Activated CD8-positive, alpha-beta memory T cell treated with anti-CD3 and anti-CD28 coated beads for 1 hour (primary cell): ENCODE measurements at places on chromosomes 5 and 9.

GRCh38 chr5:116453988-116454411 is 120.6 kb downstream of the SEMA6A start:
- DNase-seq = no peak

GRCh38 chr9:70049672-70050271 is 6.1 kb downstream of the MAMDC2 start:
- no peak for DNase-seq

- no peak for DNase-seq
Measured at GRCh38 chr9:135583688-135584011, 22.1 kb downstream of the PAEP start.

- DNase-seq = no peak
Measured at GRCh38 chr5:502325-503079, 21.7 kb downstream of the SLC9A3 start.

- DNase-seq = no peak
Measured at GRCh38 chr5:140575309-140575708, 10.7 kb downstream of the SLC35A4 start.

GRCh38 chr9:2059274-2059929 is 44.3 kb downstream of the SMARCA2 start:
- no peak for DNase-seq

GRCh38 chr5:78591972-78592700 is 56.4 kb downstream of the LHFPL2 start:
- DNase-seq = no peak

- DNase-seq = no peak
Measured at GRCh38 chr5:142825378-142826089, 55.4 kb downstream of the ARHGAP26 start.

DNA sequence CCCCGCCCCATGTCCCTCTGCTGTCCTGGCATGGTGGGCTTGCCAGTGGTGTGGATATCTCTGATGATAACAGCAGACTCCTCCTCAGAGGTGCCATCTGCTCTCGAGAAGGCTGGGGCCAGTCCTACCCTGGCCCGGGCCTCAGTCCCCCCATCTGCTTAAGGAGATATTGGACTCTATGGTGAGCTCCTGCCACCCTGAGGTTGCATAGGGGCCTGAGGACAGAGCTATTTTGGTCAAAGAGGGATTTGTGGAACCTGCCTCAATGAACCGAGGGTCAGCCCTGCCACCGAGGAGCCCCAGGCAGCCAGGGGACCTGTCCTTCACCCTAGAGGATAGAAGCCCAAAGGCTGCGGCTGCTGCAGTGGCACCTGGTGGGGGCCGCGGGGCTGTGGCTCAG is 32.6 kb downstream of the NTNG2 start:
- DNase-seq = no peak

DNA sequence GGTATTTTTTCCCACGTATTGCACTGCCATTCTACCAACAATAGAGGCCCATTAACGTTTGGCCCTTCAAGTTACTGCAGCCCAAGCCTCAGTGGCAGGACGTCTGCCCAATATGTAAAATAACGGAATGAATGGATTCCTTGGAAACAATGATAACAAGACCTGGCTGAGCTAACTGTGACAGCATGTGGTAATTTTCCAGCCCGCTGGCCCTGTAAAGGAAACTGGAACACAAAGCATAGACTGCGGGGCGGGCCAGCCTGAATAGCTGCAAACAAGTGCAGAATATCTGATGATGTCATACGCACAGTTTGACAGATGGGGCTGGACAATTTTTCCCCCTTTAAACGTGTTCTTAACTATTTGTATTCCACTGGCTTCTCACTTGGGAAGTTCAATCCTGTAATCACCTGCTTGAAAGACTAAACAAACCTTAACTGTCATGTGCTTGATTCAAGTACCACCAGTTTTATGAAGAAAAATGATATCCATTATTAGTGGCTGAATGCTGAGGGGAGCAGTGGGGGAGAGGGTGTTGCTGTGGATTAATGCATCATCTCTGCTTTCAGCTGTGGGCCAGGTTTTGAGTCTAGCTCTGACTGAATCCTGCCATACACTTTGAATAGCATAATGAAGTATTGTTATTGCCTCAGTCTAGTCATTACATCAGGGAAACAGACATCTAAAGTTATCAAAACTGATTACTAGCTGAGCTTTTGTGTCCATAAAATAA is 323.9 kb downstream of the TMEM161B start:
- DNase-seq = no peak

DNA sequence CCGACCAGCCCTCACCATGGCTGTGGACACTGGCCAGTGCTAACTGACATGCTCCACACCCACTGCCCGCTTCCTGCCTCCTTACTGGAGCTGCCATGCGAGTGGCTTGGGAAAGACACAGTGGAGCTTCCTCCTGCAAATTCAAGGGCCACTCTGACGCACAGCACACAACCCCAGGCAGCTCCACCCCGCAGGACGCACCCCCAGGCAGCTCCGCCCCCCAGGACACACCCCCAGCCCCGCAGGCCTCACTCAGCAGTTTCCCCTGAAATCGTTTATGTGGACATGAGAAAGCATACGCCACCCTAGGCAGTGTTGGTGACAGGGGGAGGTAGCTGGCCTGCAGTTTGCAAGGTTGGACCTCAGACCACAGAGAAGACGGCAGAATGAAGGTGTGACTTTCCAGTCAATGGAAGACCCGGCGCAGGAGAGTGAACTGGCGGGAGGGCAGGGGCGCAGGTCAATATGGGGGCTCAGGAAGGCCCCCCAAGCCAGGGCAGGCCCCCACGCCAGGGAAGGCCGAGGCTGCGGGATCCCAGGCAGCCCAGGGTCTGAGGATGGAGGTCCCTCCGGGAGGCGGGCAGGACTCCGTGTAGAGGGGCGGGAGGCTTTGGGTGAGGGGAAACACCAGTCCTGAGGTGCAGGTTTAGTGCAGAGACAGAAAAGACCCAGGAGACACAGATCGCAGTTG is 21.6 kb downstream of the LPCAT1 start:
- no peak for DNase-seq

DNA sequence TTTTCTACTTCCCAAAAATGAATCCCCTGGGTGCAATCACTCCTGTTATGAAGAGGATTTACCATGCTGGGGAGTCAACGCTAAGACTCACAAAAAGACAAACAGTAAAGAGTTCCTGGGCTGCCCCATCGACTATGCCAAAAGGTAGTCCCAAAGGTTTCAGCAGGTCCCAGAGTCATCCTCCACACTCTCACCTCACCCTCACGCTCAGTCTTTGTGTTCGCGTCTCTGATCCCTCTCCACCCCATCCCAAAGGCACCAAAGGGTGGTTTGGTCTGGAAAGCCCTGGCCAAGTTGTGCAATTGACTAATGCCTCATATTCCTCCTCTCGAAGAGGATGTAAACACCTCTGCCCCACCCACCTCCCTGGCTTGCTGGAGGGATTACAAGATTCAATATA is 240.2 kb upstream of the NFIL3 start:
- no peak for DNase-seq

DNA sequence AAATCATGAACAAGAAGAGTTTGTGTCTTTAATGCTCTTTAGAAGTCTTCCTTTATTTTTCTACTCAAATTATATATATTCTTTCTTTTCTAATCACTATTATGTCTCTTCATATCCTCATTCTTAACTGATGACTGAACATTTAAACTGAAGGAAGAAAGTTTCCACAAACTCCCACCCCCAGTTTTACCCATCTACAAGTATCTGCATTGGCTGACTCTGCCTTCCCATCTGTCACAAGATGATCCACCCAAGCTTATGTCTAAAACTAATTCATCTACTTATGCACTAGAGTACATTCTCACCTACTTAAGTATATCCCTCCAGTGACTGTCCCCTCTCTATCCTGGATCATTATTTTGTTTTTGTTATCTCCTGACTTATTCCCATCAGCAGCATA is 344.5 kb downstream of the PRR16 start:
- no peak for DNase-seq

- no peak for DNase-seq
Measured at GRCh38 chr5:1522601-1523479, 920 bp downstream of the LPCAT1 start.

DNA sequence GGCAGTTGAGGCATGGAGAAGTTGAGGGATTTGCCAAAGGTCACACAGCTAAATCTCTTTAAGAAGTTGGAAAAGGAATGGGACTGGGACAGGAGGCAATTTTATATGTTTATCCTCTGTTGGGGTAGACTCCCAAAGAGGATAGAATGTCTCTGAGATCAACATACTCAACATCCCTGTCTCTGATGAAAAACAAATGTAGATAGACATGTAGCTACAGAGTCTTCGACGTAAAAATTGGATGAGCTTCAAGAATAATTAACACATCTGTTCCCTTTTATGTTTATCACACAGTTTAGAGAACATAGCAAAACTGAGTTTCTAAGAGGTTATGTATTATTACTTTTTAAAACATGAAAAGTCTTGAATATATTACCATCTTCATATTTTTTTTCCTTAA is 204.6 kb upstream of the CD180 start:
- no peak for DNase-seq

DNA sequence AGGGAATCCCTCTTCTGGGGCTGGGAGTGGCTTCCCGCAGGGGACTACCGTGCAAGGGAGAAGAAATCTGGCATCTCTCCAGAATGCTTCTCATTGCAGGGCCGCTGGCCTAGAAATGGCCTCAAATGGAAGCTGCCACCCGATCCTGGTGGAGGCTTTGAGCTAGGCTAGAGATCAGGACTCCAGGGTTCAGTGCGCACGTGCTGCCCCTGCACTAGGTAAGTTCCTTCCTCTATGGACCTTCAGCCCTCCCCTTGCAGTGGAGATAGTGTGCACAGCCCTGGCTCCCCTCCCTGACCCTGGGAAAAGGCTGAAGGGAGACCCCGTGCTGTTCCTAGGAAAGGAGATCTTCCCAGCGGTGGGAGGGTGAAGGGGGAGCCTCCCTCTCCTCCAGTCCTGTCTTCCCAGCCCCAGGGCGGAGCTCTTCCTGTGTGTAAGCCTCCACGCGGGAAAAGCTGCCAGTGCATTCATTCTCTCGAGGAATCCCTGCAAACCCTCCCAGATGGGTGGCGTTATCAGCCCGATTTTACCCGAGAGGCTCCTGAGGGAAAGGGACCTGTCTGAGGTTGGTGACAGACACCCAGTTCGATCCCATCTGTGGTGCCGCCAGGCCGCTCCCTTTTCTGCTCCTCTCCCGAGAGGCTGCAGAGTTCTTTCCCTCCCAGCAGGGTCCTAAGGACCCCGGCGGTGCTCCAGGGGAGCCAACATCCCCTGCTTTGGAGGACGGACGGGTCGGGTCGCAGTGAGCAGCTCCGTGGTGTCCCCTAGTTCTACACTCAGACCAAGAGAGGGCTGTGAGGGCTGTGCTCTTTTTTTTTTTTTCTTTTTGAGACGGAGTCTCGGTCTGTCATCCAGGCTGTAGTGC is 1.4 kb upstream of the CERCAM start:
- DNase-seq = no peak

DNA sequence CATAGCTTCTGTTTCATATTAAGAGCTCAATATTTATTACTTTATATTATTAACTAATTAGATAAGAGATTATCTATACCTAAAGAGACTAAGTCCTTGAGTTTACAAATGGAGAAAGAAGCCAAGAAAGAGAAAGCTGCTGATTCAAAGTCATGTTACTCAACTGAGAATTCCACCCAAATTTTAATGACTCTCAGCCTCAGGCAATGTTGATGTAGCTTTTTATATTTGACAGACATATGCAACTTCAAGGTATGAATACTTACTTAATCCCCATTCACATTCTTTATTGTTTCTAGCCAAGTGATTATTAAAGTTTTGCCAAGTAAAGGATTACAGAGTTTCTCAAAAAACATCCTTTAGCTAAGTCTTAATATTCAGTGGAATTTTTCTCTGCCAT is 527.5 kb upstream of the NMUR2 start:
- DNase-seq = no peak

DNA sequence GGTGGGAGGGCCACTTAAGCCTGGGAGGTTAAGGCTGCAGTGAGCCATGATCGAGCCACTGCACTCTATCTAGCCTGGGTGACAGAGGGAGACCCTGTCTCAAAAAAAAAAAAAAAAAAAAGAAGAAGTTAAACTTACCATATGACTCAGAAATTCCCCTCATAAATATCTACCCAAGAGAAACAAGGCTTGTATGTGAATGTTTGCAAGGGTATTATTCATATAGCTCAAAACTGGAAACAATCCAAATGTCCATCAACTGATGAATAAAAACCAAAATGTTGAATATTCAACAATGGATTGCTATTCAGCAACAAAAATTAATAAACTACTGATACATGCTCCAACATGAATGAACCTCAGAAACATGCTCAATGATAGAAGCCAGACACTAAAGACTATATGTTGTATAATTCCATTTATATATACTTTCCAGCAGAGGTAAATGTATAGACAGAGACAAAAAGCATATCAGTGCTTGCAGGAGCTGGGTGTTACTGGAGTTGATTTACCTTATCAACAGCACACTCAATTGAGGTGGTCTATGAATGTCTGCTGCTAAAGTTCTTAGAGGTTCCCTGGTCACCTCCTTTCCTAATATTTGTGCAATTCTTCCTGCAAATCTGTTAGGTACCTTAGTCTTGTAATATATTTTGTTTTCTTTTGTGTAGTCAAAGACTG is 5.3 kb upstream of the SREK1 start:
- no peak for DNase-seq

GRCh38 chr5:132209901-132210545 is 17.6 kb downstream of the P4HA2 start:
- DNase-seq = no peak

DNA sequence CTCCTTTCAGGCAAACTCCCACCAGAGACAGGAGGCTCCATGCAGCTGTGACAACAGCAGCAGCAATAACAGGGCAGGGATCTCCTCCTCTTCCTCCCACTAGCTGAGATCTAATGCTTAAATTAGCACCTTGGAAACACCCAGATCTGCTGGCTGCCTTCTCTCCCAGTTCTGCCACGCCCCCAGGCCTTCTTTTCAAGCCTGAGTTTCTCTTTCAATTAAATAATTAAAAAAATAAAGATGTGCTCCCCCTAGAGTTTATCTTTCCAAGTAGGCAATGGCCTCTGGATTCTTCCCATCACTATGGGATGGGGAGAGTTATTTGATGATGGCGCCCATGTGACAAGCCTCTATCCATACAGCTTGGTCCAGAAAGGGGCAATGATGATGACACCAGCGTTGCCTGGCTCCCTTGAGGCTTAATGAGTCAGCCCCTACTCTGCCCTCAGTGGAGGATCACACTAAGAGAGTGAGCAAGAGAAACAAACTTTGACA is 3.8 kb downstream of the FAM219A start:
- no peak for DNase-seq

GRCh38 chr5:43815497-43815896 is 212.5 kb downstream of the NNT start:
- DNase-seq = no peak

DNA sequence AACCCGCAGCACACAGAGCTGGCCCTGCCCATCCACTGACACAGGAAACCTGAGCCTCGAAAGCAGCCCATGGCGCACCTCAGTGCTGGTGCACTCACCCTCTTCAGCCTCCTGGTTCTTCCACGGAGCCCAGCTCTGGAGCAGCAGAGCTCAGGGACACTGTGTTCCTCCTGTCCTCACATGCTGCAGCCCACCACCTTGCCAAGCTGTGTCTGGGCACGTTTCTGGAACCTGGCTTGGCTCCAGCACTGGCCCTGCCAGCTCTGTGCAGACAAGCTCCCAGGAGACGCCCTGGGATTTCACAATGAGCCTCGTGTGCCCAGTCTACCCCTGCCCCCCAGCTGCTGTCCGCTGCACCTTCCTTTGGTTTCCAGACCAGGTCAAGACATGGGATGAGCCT is 119.5 kb downstream of the SYK start:
- DNase-seq = no peak

- no peak for DNase-seq
Measured at GRCh38 chr5:92144824-92145223, 761.7 kb upstream of the ARRDC3 start.

GRCh38 chr5:140338908-140339307 is 7.5 kb downstream of the HBEGF start:
- DNase-seq = no peak
